Left colon (tissue), 2 donors: ENCODE measurements at places on chromosomes 5 and 9. TPM values are rescaled to one million over a fixed set of nuclear protein-coding genes. Genes with fewer than 3 reads are reported as not detected.

DNA sequence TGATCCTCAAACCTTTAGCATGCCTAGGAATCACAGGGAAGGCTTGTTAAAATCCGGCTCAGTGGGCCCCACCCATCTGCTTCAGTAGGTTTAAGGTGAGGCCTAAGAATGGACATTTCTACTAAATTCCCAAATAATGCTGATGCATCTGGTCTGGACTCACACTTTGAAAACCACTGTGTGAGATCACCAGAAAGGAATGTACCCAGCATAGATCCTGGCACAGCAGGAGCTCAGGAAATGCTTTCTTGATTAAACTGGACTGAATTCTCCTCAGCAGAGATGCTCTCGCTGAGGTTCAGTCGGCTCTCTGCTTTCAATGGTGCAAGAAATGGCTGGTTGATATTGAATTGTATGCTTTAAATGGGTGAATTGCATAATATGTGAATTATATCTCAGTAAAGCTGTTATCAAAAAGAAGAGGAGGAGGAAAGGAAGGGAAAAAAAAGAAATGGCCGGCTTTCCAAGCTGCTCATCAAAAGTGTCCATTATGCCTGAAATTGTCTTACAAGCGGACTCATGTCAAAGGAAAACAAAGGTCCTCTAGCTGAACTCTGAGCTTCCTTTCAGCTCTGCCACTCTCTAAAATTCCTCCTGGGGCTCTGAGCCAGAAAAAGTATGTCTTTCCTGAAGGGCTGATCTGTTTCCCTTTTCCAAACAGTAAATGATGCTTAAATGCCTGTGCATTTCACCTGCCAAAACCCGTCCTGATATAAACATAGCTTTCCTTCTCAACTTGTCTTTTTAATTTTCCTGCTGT lies 77.6 kb upstream of the SAP30L start:
- DNase-seq: no peak

- no peak for DNase-seq
These were observed 401.4 kb upstream of the IRX1 start for GRCh38 chr5:3194271-3194670.

DNA sequence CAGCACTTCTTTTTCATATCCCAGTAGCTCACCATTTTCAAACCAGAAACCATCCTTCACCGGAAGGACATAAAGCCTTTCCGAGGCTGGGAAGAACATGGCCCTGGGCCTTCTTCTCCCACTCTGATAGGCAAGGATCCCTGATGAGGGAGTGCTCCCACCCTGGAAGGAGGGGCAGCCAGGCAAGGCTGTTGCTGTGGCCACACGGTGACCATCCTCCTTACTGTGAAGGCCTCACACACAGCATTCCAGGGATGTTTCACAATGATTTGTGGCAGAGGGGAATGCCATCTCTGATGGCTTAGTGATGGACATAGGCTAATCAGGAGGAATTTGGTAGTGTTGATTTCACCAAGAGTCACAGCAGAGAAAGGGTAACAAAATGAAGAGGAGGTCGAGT lies 130.7 kb downstream of the ADAMTS12 start:
- no peak for DNase-seq

DNA sequence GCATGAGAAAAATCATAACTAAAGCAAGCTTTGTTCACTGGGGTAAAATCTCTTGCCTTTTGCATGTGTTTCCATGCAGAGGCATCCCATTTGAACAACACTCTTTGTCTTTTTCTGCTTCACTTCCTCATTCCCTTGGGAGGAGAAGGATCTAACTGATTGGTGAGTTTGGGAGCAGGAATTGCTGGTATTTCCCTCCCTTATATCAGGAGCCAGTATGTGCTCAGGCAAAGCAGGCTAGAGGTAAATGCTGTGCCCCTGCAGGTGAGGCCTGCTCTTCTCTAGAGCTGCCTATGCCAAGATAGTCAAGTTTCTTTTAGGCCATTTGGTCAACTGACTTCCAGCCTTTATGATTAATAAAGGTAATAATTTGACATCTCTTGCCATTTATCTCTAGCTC lies 179.9 kb downstream of the COX7C start:
- no peak for DNase-seq

- DNase-seq: no peak
These were observed 72.7 kb downstream of the SEMA4D start for GRCh38 chr9:89425024-89425805.

KIAA1191 gene
- 83.4 TPM for total RNA-seq

DNA sequence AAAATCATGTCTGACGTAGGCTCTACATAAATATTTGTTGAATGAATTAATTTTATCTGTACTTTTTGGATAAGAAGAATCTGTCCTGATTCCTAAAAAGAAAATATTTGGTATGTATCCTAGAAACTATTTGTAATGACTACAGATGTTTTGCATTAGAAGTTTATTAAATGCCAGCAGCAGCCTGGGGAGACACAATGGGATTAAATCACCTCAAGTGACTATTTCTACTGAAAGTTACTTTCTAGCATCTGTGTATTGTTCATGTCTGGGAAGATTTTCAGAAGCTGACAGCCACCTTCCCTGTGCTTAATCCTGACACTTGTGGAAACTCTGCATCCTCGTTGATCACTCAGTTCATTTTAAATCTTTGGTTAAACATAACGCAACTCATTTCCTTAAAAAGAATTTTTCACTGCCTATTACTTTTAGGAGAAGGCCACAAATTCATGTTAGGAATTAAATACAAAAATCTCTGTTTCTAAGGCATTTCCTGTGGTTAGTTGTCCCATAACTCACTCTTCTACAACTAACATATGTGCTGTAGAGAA lies 209.3 kb upstream of the PPP1R2B start:
- DNase-seq: no peak

DNA sequence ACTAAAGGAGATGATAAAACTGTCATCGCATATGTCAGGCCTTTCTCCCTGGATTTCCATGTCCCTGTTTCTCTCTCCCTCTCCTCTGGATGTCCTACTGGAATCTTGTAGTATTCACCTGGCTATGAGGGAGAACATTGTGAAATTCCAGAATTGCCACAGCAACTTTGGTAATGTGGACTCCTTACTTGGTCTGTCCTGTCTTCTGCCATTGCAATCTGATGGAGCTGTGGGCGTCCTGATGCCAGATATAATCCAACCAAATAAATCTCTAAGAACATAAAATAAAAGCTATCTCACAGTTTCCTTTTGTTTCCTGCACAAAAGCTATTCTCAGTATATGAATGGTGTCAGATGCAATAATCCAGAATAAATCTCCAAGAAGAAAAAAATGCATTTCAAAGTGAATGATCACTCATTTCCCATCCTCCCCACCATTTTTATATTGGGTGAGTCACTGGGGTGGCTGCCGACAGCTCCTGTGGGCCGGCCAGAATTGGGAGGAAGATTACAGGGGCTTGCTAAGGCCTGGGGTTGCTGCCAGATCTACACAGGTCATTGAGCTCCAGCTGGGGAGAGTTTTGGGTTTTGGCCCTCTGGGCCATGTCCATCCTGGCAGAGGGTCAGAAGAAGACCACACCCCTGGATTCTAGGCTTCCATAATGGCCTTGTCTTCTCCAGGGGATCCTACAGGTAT lies 160.7 kb upstream of the PITX1 start:
- DNase-seq: no peak
